Brain (organoid and tissue), 16 donors: ENCODE measurements at places on chromosomes 1 and 21.

DNA sequence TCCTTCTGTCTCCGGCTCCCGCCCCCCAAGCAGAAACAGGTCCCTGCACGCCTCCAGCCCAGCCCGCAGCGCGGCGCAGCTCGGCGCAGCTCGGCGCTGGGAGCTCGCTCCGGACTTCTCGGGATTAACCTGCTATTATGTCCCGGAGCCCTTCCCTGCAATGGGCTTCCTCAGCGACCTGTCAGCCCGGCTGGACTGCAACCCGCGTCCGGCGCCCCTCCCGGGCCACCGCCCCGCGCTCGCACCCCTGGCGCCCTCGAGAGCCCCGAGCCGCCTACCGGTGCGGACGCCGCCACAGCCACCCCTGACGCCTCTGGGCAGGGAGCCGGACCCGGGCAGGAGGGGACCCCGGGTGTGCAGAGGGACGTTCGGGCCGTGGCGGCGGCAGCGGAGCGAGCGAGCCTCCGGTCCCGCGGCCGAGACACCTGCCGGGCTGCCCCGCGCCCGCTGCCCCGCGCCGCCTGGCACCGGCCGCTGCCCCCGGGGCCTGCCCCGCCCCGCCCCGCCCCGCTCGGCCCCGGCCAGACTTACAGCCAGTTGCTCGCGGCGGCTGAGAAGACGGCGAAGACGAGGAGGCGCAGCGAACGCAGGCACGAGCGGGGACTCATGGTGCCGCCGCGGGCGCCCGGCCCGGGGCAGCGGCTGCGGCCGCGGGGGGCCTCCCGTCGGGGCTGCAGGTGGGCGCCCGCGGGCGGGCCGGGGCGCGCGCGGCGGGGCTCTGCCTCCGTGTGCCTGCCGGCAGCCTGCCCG, 407 bp downstream of the WNT4 start:
- DNase-seq: peak; percentile 59

GRCh38 chr1:161335796-161336195, 21.6 kb downstream of the SDHC start:
- DNase-seq: no peak

DNA sequence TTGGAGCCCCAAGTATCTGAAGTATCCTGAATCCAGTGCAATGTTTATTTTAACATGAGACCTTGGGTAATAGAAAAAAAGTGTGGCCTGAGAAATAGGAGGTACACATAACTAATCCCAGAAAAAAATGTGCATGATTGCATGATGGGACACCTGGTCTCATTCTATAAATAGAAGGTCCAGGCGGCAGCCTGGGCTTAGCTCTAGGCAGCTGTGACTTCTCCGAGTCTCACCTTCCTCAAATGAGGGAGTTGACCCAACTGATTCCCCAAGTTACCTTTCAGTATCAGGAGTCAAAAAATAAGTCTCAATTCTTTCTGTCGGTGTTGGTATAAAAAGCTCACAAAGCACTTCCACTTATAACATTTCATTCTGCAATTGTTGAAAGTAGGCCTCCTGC, 65.9 kb upstream of the CCDC190 start:
- no peak for DNase-seq

DNA sequence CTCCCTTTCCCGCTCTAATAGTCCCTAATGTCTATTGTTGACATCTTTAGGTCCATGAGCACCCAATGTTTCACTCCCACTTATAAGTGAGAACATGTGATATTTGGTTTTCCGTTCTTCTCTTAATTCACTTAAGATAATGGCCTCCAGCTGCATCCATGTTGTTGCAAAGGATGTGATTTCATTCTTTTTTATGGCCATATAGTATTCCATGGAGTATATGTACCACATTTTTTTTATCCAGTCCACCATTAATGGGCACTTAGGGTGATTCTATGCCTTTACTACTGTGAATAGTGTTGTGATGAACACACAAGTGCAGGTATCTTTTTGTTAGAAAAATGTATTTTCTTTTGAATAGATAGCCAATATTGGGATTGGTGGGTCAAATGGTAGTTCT, 126.0 kb upstream of the RAB3GAP2 start:
- no peak for DNase-seq

GRCh38 chr1:95742591-95743089, 508.6 kb downstream of the RWDD3 start:
- no peak for DNase-seq

GRCh38 chr21:43726686-43727518, 8.0 kb downstream of the PDXK start:
- DNase-seq: no peak

DNA sequence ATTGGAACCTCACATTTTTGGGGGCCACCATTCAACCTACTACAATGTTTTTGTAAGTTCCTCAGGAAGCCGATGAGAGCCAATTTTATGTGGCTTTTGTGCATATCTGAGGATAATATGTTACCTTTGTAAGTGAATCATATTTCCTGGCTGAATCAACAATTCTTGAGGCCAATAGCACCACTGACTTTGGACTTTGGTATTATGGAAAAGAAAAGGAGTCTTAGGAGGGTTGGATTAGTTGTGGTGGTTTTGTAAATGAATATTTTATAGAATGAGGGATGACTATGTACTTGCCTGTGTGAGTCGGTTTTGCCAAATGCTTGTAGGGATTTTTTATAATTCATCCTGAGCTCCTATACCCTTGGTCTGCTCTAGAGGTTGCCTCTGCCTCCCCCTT, 181.5 kb upstream of the HMGB4 start:
- DNase-seq: no peak

GRCh38 chr1:232940262-232940661, 10.1 kb upstream of the NTPCR start:
- no peak for DNase-seq

GRCh38 chr1:159091607-159092031, 15.1 kb upstream of the AIM2 start:
- DNase-seq: no peak

DNA sequence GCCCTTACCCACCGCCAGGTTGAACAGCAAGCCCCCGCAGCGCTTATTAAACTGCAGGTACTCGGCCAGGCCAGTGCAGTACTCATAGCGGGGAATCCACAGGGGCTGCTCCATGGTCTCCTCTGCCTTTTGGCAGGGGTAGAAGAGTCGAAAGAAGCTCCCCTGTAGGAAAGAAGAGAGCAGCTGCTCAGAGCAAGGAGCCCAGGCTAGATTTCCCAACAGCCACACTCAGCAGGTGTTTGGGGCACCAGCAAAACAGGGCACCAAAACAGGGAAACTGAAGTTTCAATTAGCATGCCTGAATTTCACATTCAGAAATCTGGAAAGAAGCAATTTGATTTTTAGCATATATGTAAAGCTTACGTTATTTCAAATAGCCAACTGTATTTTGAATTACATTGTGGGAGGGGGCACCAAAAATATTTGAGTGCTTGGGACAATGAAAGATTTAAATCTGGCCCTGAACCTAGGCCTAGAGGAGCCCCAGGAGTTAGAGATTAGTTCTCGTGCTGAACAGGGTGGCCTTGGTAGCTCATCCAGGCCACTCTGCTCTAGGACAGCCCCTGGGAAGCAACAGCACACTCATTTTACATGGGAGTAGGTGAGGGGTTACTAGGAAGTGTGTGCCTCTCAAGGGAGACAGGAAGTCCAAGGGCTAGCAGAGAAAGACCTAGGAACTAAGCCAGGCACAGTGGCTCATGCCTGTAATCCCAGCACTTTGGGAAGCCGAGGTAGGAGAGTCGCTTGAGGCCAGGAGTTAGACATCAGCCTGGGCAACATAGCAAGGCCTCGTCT, 8.2 kb downstream of the PAFAH2 start:
- no peak for DNase-seq

DNA sequence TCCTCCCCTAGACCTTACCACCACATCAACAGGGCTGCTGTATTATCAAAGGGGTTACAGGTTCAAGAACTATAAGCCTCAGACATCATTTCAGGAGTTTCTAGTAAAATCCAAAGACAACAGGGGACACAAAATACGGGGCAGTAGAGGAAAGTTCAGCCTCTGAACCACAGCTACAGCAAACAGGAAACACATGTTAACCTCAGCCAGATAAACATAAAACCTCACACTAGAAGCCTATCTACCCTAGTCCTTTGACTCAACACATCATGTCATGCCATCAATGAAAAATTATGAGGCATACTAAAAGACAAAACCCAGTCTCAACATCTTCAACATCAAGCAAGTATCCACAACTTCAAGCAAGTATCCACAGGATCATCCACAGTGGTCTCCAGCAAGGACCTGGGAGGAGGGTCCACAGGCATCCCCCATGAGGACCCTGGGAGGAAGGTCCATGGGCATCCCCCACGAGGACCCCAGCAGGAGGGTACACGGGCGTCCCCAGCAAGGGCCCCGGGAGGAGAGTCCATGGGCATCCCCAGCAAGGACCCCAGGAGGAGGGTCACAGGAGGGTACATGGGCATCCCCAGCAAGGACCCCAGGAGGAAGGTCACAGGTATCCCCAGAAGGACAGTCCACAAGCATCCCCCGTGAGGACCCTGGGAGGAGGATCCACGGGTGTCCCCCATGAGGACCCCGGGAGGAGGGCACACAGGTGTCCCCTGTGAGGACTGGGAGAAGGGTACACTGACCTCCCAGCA, 440.0 kb downstream of the MATN1 start:
- no peak for DNase-seq

DNA sequence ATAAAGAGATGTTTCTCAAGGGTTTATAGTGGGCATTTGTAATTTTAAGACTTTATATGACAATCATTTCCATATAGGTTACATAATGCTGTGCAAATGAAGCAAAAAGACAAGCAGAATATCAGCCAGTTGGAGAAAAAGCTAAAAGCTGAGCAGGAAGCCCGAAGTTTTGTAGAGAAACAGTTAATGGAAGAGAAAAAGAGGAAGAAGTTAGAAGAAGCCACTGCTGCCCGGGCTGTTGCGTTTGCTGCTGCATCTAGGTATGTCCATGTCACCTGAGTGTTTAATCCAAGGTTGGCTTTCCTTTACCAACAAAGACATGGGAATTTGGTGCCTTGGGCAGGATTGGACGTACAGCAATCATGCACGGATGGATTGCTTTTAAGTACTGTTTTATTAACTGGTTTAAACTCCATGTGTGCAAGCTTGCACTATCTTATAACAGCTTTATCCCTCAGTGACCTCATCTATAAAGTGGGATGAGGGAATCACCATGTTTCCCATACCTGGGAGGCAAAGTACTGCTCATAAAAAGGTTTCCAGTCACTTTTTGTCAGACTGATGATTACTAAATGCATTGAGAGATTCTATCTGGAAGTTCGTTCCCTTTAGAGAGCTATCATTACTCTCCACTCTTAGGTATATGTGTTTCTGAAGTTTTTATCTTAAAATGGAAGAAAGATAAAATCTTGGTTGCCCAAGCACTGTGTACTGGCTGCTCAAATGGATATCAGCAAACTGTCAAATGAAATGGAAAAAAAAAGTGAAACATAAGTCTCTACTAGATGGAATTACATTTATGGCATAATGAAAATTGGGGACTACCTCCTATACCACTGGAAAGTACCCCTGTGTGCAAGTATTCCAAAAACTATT, 55.1 kb downstream of the MACO1 start:
- no peak for DNase-seq

- DNase-seq: no peak
These were observed 67.3 kb downstream of the ELAVL4 start for GRCh38 chr1:50175719-50176639.

- no peak for DNase-seq
These were observed 2.9 kb upstream of the RCAN1 start for GRCh38 chr21:34617753-34618339.

DNA sequence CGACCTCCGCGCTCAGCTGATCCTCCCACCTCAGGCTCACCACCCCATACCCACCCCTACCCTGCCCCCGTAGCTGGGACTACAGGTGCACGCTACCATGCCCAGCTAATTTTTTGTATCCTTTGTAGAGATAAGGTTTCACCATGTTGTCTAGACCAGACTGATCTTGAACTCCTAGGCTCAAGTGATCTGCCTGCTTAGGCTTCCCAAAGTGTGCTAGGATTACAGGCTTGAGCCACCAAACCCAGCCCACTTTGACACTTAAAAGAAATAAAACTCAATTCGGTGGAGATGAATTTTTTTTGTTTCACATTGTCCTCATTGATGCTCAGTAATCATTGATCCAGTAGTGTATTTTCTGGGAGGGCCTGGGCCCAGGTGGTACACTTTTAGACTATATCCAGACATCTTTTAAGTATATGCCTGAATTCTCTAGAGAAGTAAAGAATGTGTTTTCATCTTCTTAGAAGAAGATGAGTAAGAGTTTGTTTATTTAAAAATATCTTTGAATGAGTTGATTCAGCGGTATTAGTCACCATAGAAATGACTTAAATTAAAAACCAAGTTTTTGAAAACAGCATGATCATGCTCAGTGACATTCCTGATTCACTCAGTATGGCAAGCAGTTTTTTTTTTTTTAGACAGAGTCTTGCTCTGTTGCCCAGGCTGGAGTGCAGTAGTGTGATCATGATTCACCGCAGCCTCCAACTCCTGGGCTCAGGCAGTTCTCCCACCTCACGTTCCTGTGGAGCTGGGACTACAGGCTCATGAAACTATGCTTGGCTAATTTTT, 57.8 kb downstream of the EPB41 start:
- no peak for DNase-seq

DNA sequence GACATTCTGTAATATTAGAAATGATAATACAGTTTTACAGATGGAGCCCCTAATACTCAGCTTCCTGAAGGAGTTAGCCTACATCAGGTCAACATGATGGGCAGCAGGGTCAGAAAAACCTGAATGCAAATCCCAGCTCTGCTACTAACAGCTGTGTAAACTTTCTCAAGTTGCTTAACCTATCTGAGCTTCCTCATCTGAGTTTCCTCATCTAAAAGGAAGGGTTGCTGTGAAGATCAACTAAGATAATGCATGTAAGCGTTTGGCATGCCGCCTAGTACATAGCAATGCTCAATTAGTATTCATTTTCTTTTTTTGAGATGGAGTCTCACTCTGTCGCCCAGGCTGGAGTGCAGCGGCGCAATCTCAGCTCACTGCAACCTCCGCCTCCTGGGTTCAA, 18.4 kb upstream of the DESI2 start:
- DNase-seq: no peak

- DNase-seq: no peak
These were observed 39.6 kb downstream of the PRDM15 start for GRCh38 chr21:41839387-41840000.

GRCh38 chr1:6294890-6295556, 34.1 kb upstream of the GPR153 start:
- no peak for DNase-seq

GRCh38 chr1:8424539-8425116, 106.7 kb downstream of the SLC45A1 start:
- DNase-seq: no peak

GRCh38 chr1:198258491-198258890, 101.7 kb downstream of the NEK7 start:
- DNase-seq: no peak

DNA sequence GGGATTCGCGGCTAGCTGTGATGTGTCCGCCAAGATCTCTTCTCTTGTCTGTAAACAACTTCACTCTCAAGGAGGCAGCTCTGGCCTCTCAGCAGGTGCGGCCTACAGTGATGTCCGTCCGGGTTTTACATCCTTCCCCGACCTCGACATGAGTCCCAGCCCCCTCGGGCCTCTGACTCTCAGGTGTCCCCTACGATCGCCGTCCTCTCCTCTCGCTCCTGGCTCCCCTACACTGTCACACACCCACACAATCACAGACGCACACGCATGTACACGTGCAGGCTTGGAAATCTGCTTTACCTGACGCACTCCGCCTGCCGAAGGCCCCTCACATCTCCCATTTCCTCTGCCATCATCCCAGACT, 797 bp upstream of the RSPH1 start:
- DNase-seq: peak; percentile 52
